PC-3 (cell line): ENCODE measurements at places on chromosomes 3 and 15. TPM values are rescaled to one million over a fixed set of nuclear protein-coding genes. Genes with fewer than 3 reads are reported as not detected.
A peak's percentile ranks its signal among the peaks of the same experiment; 100 is the strongest.

- peak; percentile 74 for DNase-seq
These were observed 534.5 kb upstream of the TBL1XR1 start for GRCh38 chr3:177731644-177732268.

- DNase-seq = peak; percentile 79
These were observed at the start of gene GCHFR for GRCh38 chr15:40763801-40764628. Gene GCHFR (plus strand): TSS chr15:40764068. CDS start chr15:40764181, 113 bp downstream.

DNA sequence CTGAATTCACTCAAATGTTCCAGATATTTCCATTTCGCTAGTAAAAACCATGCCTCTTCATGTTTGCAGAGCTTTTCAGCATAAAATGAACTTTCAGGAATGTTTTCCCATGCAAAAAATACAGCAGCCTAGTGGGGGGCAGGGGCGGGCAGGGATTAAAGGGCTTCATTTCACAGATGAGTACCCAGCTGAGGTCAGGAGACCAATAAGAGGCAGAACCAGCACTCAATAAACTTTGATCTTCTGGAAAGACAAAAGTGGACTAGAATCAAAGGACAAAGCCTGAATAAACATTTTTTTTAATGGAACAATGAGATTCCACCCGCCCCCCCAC lies 8.0 kb downstream of the KLHL25 start:
- no peak for DNase-seq

GRCh38 chr3:139797724-139798343 lies 120.1 kb upstream of the NMNAT3 start:
- DNase-seq = peak; percentile 29

DNA sequence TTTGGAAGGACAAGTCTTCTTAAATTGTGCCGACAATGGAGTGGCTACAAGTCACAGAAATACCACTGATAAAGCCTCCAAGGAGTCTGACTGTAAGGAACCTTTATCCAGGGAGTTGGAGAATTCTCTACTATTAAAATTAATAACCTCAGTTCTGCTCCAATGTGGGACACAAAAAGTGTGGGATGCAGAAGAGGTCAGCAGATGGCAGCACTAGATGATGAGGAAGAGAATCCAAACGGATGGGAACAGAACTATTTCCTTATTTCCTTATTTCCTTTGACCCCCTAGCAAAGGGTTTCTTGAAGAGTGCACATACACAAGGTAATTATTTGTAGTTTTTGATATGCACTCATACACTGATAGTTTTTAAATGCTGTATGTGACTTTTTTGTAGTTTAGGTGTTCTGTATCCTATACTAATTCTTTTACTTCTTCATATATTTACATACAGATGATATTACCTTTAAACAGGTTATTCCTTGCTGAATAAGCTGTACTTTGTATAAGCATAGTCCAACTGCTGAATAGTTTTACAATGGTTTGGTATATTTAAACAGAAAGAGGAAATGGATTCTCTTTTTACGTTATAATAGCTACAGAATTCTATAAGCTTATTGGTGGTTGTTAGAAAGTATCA lies 25.6 kb upstream of the NLGN1 start:
- DNase-seq = peak; percentile 59

DNA sequence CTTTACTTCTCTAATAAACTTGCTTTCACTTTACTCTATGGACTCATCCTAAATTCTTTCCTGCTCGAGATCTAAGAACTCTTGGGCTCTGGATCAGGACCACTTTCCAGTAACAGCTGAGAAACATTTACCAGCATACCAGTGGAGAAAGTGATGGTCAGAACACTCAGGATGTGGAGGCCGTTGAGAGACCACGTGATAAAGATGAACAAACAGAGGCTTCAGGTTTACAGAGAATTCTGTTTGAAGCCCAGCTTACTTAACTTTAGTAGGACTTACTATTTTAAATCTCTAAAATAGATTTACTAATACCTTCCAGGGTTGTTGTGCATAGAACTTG lies 57.0 kb downstream of the FRMD4B start:
- no peak for DNase-seq

GRCh38 chr3:195548987-195549386 lies 5.9 kb upstream of the PPP1R2 start:
- DNase-seq = peak; percentile 18

DNA sequence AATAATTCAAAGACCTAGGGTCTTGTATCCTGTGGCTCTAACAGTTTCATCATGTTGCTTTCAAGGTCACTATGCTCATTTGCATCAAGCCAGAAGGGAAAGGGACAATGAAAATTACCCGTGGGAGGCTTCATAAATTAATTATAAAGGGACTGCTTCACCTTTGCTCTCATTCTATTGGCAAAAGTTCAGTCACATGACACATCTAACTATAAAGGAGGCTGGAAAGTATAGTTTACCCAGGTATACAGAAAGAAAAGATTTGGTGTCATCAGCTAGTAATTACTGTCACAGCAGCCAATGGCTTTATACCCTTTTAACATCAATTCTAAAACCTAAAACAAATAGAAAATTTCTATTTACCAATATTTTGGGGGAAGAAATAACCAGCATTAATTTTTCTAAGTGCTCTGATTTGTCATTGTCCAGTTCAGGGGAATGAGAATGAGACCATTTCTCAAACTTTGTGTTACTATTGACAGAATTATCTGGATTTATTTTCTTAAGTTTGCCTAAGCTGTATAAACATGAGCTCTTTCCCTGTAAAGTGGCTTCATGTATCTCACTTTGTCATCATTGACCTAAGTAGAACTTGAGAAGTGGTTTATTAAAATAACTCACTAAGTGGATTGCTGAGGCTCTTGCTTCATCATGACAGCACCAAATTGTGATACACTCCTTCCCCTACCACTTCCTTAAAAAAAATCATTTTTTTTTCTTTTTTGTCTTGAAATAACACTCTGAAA lies 257.7 kb upstream of the PEX5L start:
- DNase-seq = no peak

SLC12A1 gene
- not detected in 2 replicates for total RNA-seq
